ENCODE measurements at places on chromosomes 1 and 21.

DNA sequence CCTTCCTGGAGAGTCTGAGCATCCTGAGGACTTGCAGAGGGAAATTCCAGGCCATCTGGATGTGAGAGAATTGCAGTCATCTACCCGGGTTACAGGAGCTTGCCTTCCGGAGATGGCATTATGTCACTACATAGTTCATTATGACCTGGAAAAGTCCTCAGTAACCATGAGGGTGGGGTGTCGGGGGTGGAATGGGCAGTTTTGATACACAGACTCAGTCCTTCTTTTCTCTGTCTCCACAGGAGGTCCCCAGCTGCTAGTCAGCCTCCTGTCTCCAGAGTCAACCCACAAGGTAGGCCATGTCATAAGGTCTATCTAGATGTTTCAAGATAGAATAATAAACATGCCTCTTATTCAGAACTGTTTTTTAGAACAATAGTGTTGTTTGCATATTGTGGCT, 268.2 kb upstream of the SGIP1 start:
- no peak for DNase-seq

GRCh38 chr1:181390410-181391077, 92.8 kb upstream of the CACNA1E start:
- no peak for DNase-seq

DNA sequence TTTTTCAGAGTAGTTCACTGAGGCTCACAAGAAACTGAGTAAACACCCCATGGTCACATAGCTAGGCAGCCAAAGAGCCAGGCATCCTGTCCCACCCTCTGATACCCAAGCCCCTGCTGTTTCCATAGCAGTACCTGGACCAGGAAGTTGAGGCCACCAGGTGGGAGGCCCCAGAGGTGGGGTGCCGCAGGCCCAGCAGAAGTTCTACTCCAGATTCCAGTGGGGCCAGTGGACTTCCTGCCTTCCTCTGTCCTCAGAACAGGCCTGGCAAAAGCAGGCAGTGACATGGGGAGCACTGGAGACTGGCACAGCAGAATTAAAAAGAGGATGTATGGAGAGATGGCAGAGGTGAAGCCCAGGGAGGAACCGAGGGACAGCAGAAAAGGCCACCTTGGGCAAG, 19.0 kb downstream of the FOXO6 start:
- no peak for DNase-seq

DNA sequence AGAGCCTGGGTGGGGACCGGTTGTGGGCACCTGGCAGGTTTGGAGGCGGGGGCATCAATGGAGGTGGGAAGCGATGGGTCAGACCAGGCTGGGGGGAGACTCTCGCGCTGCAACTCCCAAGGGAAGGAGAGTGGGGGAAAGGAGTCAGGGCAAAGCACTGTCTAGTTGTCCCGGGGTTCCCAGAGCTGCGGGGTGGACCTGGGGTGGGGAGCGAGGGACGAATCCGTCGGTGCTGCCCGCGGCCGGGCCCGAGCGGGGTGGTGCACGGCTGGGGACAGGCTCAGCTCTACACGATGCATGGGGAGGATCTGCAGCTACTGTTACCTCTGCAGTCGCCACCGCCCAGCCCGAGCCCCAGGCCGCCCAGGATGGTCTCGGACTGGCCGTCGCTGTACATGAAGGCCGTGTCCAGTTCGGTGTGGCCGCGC, 427 bp downstream of the AKR7A2 start:
- DNase-seq: no peak

DNA sequence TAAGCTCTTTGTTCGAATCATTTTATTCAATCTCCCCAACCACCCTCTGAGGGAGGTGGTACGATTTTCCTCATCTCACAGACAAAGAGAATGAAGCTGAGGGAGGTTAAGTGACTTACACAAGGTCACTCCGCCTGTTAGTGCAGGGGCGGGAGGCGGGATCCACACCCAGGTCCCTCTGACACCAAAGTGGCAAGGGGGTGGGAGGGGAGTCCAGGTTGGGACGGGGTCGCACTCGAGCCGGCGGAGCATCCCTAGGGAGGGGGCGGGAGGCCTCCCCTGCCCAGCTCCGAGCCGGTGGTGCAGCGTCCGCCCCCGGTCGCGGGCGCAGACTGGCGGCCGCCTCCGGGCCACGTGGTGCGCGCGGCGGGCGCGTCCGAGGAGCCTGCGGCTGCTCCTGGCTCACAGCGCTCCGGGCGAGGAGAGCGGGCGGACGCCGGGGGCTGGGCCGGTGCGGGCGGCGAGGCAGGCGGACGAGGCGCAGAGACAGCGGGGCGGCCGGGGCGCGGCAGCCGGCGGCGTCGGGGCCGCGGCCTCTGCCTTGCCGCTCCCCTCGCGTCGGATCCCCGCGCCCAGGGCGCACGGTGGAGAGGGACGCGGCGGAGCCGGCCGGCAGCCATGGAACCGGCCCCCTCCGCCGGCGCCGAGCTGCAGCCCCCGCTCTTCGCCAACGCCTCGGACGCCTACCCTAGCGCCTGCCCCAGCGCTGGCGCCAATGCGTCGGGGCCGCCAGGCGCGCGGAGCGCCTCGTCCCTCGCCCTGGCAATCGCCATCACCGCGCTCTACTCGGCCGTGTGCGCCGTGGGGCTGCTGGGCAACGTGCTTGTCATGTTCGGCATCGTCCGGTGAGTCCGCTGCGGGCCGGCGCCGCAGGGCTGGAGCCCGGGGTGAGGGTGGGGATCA, at the start of gene OPRD1:
TSS of gene OPRD1 (plus strand) at position 405 of the 903 bp plus-strand sequence. CDS start at position 619, 214 bp downstream.
- DNase-seq: no peak

DNA sequence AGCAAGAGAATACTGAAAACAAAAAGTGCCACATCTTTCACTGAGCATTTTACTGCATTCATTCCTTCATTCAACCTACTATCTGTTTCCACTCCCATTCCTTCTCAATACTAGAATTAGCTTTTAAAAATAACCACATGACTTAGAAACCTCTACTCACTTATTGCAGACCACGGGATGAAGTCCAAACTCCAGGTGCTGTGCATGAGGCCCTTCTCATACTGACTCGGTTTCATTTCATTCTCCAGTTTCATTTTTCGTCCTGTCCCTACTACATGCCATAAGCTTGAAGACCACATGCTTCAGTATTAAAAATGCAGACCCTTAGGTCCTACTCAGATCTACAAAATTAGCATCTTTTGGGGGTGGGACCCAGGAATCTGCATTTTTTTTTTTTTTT, 2.3 kb upstream of the BACH1 start:
- no peak for DNase-seq

DNA sequence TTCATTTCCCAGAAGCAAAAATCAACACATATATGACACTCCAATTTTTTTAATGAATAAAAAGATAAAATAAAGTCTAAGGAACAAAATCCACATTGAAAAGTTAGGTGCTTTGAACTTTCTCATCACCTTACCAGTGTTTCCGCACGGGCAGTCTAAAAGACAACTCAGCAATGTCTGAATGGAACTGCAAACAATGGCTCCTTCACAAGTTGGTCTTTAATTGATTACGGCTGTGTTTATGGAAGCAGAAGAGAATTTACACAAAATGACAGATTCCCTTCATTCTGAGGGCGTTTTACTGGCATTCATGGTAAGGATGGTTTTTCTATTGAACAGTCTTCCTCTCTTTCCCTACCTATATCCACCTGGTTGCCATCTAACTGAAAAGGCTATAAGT, 65.0 kb upstream of the RNPC3 start:
- DNase-seq: no peak

Data from left kidney (tissue), 8 donors.